Left cardiac atrium (tissue), 4 donors: ENCODE measurements at places on chromosomes 11 and 22. TPM values are rescaled to one million over a fixed set of nuclear protein-coding genes. Genes with fewer than 3 reads are reported as not detected.
A peak's percentile ranks its signal among the peaks of the same experiment; 100 is the strongest.

DNA sequence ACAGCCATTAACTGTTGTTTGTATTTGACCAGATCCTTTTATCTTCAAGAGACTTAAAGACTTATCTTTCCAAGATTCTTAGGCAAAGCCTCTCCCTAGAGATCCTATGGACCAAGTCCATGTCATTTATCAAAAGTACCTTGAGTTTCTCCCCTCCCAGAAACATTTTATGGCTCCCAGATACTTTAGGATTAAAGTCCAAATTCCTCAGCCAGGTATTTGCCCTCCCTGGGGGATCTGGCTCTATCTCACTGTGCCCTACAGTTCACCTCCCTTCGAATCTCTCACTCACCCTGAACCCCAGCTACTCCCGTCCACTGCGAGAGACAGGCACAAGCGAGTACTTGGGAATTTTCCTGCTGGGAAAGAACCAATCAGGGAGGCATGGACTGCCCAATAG lies 11.9 kb downstream of the MS4A8 start:
- no peak for DNase-seq

DNA sequence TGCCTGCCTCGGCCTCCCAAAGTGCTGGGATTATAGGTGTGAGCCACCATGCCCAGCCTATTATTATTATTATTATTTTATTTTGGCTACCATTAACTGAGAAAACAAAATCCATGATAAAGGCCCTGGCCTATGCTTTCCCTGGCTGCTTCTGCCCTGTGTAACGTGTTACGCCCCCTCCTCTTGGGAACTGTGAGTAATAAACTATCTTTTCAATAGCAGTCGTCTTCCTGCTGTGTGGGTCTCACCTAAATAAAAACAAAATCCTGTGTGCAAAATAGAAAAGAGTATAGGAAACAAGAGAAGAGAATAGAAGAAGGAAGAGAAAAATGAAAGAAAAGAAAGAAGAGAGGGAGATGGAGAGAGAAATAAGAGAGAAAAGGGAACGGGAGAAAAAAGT lies 237.0 kb downstream of the MIAT start:
- no peak for DNase-seq

DNA sequence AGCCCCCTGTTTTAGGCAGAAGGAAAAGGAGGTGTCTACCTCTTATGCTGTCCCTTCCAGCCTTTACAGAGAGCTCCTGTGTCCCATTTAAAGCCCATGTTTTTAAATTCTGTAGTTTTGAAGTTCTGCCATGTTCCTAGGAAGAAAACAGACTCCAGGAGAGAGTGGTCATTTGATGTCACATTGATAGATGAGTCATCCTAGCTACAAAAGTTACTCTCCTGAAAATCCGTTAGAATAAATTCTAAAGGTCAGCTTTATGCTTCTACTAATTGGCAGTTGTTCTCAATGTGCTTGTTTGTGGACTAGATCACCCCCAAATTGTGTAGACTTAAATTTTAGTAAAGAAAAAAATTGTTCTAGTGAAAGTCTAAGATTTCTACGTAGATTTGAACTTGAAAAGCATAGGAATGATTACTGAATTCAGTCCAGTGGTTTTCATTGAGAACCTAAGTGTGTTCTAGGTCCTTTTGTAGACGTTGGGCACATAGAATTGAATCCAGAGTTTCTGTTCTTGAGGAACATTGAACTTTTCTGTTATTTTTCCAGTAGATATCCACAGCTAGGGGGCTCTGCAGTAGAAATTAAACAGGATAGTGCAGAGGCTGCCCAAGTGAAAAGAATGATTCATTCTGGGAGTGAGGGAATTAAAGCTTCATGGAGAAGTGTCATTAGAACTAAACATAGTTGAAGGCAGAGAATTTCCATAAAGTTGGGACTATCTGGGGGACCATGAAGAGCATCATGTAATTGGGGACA lies 140.6 kb upstream of the RASSF10 start:
- DNase-seq: no peak

- DNase-seq: no peak
Observed at GRCh38 chr11:63922673-63923192, 5.8 kb upstream of the RCOR2 start.

DNA sequence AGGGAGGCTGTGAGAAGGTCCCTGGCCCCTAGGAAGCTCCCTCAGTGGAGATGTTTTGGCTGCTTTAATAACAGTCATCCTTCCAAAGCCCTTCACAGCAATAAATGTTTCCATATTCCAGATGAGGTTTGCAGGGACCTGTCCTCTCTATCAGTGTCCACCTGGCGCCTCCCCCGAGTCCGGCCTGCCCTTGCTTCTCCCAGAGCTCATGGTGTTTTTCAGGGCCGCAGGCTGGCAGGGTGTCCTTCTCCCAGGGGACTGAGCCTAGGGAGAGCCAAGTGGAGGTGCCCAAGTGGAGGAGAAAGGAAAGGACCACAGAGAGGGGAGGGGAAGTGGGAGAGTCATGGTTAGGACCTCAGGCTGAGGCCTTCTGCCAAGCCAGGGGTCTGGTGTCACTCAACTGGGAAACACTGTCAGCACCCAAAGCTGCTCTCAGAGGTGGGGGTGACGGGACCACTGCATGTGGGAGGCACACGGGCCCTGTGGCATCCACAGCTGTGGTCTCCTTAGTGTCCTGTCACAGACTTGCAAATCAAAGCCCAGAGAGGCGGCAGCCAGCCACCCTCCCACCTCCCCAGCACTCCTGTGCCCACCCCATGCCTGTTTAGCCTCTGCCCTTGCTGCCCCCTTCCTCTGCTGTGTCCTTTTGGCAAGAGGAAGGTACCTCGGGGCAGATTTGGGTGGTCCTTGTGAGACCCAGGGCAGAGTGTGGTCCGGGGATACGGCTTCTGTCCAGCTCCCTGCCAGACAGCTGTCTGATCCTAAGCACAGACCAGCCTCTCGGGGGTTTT lies 6.4 kb downstream of the DERL3 start:
- peak; percentile 16 for DNase-seq

DNA sequence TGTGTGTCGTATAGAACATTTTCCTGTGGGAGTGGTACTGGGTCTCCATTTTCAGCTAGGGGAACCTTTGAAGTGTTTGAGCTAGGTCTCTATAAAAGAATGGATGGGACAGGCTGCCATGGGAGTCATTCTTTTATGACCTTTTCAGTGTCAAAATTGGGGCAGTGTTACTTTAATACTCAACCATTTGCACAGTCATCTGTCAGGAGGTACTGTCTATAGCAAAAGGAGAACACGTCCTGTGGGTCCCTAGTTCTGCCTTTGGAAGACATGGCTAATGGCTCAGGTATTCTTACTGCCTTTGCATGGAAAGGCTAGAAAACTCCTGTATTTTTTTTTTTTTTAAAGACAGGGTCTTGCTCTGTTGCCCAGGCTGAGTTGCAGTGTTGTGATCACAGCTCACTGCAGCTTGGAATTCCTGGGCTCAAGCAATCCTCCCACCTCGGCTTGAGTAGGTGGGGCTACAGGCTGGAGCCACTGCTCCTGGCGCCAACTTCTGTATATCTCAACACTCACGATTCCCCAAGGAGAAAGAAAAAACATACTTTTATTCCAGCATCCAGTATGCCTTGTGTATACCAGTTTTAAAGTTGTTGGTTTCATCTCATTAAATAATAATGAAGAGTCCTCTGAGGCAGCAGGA lies 2.1 kb upstream of the ATF4 start:
- DNase-seq: no peak

- DNase-seq: no peak
Observed at GRCh38 chr22:21064917-21065864, 19.4 kb downstream of the LRRC74B start.

GRCh38 chr11:24289301-24289700 lies 207.6 kb upstream of the LUZP2 start:
- DNase-seq: no peak

Gene NLRP14
- not detected for total RNA-seq

GRCh38 chr22:20429254-20430100 lies 8.1 kb downstream of the SCARF2 start:
- peak; percentile 62 for DNase-seq

- no peak for DNase-seq
Observed at GRCh38 chr11:122198291-122198983, 82.4 kb upstream of the BLID start.
